ENCODE measurements at places on chromosomes 2 and 18.

DNA sequence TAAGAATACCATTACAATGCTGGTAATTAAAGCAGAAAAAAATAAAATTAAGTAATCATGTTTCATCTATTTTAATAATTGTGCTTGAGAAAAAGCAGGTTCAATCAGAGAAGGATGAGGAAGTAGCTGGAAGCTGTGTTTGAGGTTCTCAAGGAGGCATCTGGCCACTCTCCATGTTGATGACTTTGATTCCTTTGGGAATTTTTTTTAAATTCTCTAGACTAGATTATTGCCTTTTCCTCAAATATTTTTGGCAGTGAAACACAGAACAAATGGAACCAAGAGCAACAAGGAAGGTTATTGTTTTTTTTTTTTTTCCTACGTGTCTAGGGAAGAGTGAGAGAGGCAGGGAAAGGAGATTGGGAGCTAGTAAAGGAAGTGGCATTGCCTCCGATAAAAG, 99.9 kb upstream of the NRP2 start:
- no peak for DNase-seq

- DNase-seq = no peak
Observed at GRCh38 chr18:31954349-31954748, 11.4 kb upstream of the TRAPPC8 start.

- DNase-seq = no peak
Observed at GRCh38 chr18:27520401-27520800, 335.3 kb upstream of the CHST9 start.

DNA sequence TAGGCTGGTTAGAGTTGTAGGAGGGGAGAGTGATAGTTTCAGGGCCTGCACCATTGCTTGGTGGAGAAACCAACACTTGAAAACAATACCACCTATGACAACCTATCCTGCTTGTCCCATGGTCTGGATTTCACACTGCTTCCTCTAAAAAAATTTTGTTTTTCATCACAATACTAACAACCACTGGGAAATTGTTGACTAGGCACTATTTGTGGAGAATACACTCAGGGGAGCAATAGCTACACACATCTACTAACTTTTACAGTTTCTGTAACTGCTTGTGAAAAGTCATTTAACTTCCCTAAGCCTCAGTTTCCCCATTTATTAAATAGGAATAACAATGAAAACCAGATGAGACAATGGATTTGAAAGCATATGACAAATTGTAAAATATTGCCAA, 4.1 kb upstream of the CRYGB start:
- DNase-seq = no peak

DNA sequence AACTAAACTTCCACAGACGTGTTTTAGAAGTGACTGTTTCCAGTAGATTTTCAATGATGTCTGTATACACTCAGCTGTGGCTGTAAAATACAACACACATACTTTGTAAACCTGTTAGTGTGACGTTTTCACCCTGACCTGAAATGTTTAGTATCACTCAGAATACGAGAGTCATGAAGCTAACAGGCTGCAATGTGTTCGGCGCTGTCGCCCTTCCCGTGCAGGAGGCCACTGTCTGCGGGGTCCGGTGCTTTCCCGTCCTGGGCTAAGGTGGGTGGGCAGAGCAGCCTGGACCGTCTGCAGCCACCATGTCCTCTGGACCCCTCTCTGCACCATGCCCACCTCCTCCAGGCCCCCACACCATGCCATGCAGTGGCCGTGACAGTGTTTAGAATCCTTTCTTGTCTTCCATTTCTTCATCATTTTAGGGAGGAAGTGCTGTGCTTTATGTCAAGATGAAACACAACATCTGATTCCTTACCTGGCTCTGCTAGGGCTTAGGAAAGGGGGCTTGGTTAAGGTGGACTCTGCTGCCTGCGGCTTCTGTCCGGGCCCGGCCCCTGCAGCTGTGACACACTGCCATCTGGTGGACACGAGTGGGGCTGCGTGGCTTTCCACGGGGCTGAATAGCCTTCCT, 53.8 kb upstream of the RBM44 start:
- peak; percentile 75 for DNase-seq

DNA sequence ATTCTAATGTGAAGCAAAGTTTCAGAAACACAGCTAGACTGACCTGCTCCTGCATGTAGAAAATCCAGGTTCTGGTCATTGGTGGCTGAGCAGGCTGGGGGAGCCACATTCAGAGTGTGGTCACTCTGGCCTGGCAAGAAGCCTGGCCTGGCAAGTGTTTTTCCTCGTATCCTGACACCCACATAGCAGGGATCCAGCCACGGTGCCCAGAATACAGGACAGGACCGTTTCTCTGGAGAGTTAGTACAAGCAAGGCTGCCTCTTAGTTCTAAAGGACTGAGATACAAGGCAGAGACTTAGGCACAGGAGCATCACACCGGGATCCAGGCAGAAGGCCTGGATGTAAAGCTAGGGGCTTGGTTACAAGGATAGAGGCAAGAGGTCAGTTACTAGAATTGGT, 4.8 kb upstream of the LAMA1 start:
- no peak for DNase-seq

GRCh38 chr18:41324934-41325333, 630.1 kb upstream of the PIK3C3 start:
- no peak for DNase-seq

GRCh38 chr2:189660803-189661147, 484 bp upstream of the ASNSD1 start:
- DNase-seq = no peak

- no peak for DNase-seq
Observed at GRCh38 chr2:220646424-220646823, 925.7 kb downstream of the EPHA4 start.

GRCh38 chr18:45962461-45962860, 4.7 kb downstream of the EPG5 start:
- no peak for DNase-seq

- DNase-seq = no peak
Observed at GRCh38 chr2:104846786-104847585, 6.9 kb upstream of the POU3F3 start.

GRCh38 chr18:22930089-22930713, 2.9 kb upstream of the RBBP8 start:
- DNase-seq = peak; percentile 77

- no peak for DNase-seq
Observed at GRCh38 chr2:224268441-224268840, 133.5 kb downstream of the FAM124B start.
